ENCODE measurements at places on chromosomes 1 and 21. TPM values are rescaled to one million over a fixed set of nuclear protein-coding genes. Genes with fewer than 3 reads are reported as not detected.

- H3K4me3 ChIP-seq, result no peak overlapping the region
- H3K36me3 ChIP-seq, result no peaks in the 10 kb centered on the region
- DNase-seq, result no peak
- no peaks in the 10 kb centered on the region for H3K4me1 ChIP-seq
- no peaks in the 10 kb centered on the region for H3K27me3 ChIP-seq
Measured at GRCh38 chr1:245810181-245810769, 655.5 kb downstream of the KIF26B start.

GRCh38 chr21:42781971-42782722 lies 97.2 kb downstream of the WDR4 start:
- no peaks in the 10 kb centered on the region for H3K36me3 ChIP-seq
- H3K27me3 ChIP-seq, result peaks cover 5% of the 10 kb centered on the region

DNA sequence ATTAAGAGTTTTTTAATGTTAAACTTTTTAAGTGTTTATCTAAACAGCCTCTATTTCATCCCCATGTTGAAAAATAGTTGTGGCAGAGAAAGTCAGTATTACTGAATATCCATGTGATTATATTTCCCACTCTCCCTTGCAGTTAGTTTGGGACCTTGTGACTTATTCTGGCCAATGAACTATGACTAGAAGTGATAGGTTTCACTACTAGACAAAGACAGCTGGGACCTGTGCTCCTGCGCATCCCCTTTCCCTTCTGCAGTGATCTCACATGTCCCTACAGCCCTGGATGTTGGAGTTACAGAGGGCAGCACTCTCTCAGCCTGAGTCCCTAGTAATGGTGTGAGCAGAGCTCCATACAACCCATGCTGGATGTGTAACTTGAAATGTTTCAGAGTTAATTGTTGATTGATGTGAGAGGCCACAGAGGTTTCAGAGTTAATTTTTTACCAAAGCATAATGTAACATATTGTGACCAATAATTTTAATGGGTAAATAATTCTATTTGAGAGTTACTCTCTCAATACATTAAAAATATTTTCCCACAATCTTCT lies 18.7 kb upstream of the SAMD13 start:
- H3K36me3 ChIP-seq, result no peaks in the 10 kb centered on the region
- H3K27ac ChIP-seq, result no peak overlapping the region
- DNase-seq, result no peak
- H3K4me1 ChIP-seq, result peaks cover 3% of the 10 kb centered on the region

GRCh38 chr21:27086186-27086585 lies 119.3 kb upstream of the ADAMTS5 start:
- H3K36me3 ChIP-seq, result no peaks in the 10 kb centered on the region
- no peaks in the 10 kb centered on the region for H3K4me1 ChIP-seq
- DNase-seq, result no peak
- no peak overlapping the region for H3K4me3 ChIP-seq
- no peak overlapping the region for H3K27ac ChIP-seq
- H3K27me3 ChIP-seq, result no peaks in the 10 kb centered on the region

GSTM5 gene
- not detected for total RNA-seq

DNA sequence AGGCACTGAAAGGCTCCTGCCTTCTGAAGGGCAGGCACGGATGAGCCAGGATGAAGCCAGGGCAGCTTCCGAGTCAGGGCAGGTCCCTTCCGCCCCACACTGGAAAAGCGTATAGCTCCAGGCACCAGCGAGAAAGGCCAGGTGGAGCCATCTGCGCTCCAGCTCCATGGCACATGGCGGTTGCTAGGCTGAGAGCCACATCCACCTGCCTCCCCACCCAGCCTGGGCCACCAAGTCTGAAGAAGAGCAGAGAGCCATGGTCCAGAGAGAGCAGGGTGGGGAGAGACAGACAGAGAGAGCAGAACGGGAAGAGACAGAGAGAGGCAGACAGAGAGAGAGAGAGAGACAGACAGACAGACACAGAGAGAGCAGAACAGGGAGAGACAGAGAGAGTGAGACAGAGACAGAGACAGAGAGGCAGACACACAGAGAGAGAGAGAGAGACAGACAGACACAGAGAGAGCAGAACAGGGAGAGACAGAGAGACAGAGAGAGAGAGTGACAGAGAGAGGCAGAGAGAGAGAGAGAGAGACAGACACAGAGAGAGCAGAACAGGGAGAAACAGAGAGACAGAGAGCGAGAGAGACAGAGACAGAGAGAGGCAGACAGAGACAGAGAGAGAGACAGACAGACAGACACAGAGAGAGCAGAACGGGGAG lies 5.2 kb downstream of the FNDC10 start:
- H3K27me3 ChIP-seq, result peaks cover 11% of the 10 kb centered on the region
- no peak overlapping the region for H3K27ac ChIP-seq
- no peak overlapping the region for H3K4me3 ChIP-seq
- peaks cover 30% of the 10 kb centered on the region for H3K4me1 ChIP-seq
- DNase-seq, result no peak

SGIP1 gene
- total RNA-seq, result 0.15 TPM

- peaks cover 17% of the 10 kb centered on the region for H3K4me1 ChIP-seq
- no peaks in the 10 kb centered on the region for H3K36me3 ChIP-seq
- no peaks in the 10 kb centered on the region for H3K27me3 ChIP-seq
Measured at GRCh38 chr1:67760030-67760821, 73.0 kb downstream of the GNG12 start.

DNA sequence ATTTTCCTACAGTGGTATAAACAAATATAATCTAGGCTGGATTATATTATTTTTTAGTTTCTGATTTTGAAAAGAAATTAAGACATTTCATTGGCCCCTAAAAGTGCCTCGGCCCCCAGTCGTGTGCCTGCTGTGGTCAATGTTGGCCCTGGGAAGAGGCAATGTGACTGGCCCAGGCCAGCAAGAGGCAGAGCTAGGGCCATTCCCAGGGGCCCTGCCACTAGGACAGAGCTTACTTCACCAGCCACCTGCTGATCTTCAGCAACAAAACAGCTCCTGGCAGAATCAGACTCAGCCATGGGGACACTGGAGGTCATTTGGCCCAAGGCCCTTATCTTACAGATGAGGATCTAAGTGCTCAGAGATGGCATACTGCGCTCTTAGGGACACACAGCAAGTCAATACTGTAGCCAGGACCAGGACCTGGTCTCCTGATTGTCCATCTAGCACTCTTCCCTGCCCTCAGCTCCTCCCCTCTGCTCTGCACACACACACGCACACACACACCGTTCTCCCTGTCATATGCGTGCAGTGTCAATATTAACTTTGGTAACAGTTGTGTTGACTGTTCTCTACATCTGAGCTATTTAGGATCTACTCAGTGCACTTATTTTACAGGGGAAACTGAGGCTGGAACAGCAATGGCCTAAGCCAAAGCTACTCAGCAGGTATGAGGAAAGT lies 16.6 kb upstream of the KLHDC7A start:
- H3K36me3 ChIP-seq, result no peaks in the 10 kb centered on the region
- no peak for DNase-seq
- no peaks in the 10 kb centered on the region for H3K4me1 ChIP-seq
- peaks cover 25% of the 10 kb centered on the region for H3K27me3 ChIP-seq
- no peak overlapping the region for H3K27ac ChIP-seq

ARHGAP29 gene
- 128 TPM for total RNA-seq

- no peak overlapping the region for H3K4me3 ChIP-seq
- no peaks in the 10 kb centered on the region for H3K36me3 ChIP-seq
- no peak overlapping the region for H3K27ac ChIP-seq
Measured at GRCh38 chr1:207918581-207918980, 7.7 kb upstream of the CD34 start.

EXO1 gene
- total RNA-seq, result 32.9 TPM

- H3K27ac ChIP-seq, result no peak overlapping the region
- no peaks in the 10 kb centered on the region for H3K27me3 ChIP-seq
- no peak for DNase-seq
- no peaks in the 10 kb centered on the region for H3K4me1 ChIP-seq
Measured at GRCh38 chr1:178798232-178798861, 72.5 kb downstream of the ANGPTL1 start.

GRCh38 chr21:42056996-42057689 lies 14.0 kb upstream of the UMODL1 start:
- H3K4me1 ChIP-seq, result no peaks in the 10 kb centered on the region
- no peaks in the 10 kb centered on the region for H3K36me3 ChIP-seq
- no peak for DNase-seq
- H3K4me3 ChIP-seq, result no peak overlapping the region
- no peak overlapping the region for H3K27ac ChIP-seq
- no peaks in the 10 kb centered on the region for H3K27me3 ChIP-seq

DNA sequence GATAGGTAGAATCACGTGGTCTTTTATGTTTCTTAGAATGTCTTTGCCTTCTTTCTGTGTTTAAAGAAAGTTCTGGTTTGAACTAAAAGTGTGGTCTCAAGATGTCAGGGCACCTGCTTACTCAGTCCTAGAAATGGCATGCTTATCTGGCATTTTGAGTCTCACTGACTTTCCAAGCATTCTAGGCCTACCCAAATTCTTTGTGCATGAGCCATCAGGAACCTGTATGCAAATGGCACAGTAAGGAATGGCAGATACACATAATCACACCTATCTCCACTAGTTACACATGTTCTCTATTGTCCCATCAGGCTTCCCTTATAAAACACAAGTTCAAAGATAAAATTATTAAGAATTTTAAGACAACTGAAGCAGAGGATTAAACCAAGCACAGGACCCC lies 29.5 kb upstream of the CLCA4 start:
- H3K4me1 ChIP-seq, result peaks cover 26% of the 10 kb centered on the region
- no peaks in the 10 kb centered on the region for H3K36me3 ChIP-seq
- no peak overlapping the region for H3K27ac ChIP-seq
- peak; percentile 19 for DNase-seq
- H3K27me3 ChIP-seq, result no peaks in the 10 kb centered on the region

PPM1J gene
- 7.5 TPM for total RNA-seq

DNA sequence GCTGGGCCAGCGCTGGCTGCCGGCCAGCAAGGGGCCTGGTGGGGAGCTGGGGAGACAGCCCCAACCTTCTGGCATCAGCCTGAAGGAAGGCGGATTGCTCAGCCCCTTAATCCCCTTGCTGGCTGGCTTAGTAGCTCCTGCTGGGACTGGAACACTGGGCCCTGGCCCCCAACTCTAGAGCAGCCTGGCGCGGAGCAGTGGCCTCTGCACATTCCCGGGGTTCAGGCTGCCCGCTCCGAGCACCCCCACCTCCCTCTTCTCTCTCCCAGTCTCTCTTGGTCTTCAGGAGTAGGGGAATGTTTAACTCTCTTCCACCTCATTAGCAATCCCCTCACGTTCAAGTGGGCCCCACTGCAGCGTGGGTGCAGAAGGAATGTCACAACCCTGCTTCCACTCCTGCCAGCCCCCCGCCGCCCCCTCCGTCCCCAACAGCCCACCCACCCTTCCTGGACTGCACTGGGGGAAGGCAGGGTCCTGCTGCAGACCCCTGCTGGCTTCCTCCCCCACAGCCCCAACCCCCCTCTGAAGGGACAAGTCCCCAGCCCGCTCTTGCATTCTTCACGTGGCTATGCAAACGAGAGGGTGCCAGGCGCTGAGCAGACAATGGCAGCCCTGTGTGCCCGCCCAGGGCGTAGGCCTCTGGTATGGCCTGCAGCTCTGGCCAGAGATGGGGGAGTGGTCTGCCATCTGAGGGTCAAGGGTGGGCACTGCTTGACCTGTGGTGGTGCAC lies 980 bp upstream of the CLDN19 start:
- DNase-seq, result no peak
- peaks cover 5% of the 10 kb centered on the region for H3K4me1 ChIP-seq
- no peak overlapping the region for H3K4me3 ChIP-seq
- H3K27me3 ChIP-seq, result no peaks in the 10 kb centered on the region

GRCh38 chr1:33280091-33280661 lies 23.9 kb downstream of the ZNF362 start:
- H3K4me1 ChIP-seq, result no peaks in the 10 kb centered on the region
- H3K4me3 ChIP-seq, result no peak overlapping the region
- no peak overlapping the region for H3K27ac ChIP-seq
- H3K27me3 ChIP-seq, result no peaks in the 10 kb centered on the region
- no peak for DNase-seq

LCE2A gene
- not detected for total RNA-seq

OLIG2 gene
- not detected for total RNA-seq

GRCh38 chr1:167767761-167768160 lies 46.0 kb downstream of the MPZL1 start:
- no peaks in the 10 kb centered on the region for H3K27me3 ChIP-seq
- H3K4me1 ChIP-seq, result no peaks in the 10 kb centered on the region
- DNase-seq, result no peak
- H3K36me3 ChIP-seq, result 0 out of 2 replicates have a peak, but pooled peaks cover 4% of the 10 kb centered on the region
- H3K4me3 ChIP-seq, result no peak overlapping the region
- H3K27ac ChIP-seq, result no peak overlapping the region

CDK18 gene
- total RNA-seq, result 32.0 TPM

DNA sequence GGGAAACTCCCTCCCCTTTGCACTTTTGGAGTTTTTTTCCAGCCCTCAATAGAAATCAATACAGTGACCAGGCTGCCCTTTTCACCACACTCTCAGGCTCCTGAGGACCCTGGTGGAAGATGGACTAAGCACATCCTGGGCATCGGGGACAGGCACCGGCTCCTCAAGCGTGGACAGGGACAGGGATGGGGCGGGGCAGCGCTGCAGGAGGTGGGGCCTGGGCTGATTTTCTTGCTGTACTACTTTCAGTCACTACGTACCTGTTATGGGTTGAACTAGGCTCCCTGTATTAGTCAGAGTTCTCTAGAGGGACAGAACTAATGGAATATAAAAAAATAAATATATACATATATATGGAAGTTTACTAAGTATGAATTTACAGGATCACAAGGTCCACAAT lies 2.5 kb downstream of the MX2 start:
- H3K4me3 ChIP-seq, result no peak overlapping the region
- H3K27ac ChIP-seq, result no peak overlapping the region
- H3K4me1 ChIP-seq, result peaks cover 5% of the 10 kb centered on the region
- DNase-seq, result no peak
- no peaks in the 10 kb centered on the region for H3K27me3 ChIP-seq

GRCh38 chr1:175338387-175339135 lies 146.0 kb upstream of the KIAA0040 start:
- DNase-seq, result peak; percentile 42
- no peak overlapping the region for H3K27ac ChIP-seq
- no peaks in the 10 kb centered on the region for H3K4me1 ChIP-seq
- H3K27me3 ChIP-seq, result peaks cover 34% of the 10 kb centered on the region
- no peaks in the 10 kb centered on the region for H3K36me3 ChIP-seq
- H3K4me3 ChIP-seq, result no peak overlapping the region

PTGS2 gene
- 0.91 TPM for total RNA-seq

CD1E gene
- total RNA-seq, result not detected

MCOLN2 gene
- total RNA-seq, result 11.3 TPM

PPIAL4G gene
- total RNA-seq, result not detected

AMY1A gene
- total RNA-seq, result not detected

CYP4Z1 gene
- total RNA-seq, result not detected

Measured in HCT116 (cell line).